ENCODE measurements at places on chromosomes 6 and 20. TPM values are rescaled to one million over a fixed set of nuclear protein-coding genes. Genes with fewer than 3 reads are reported as not detected.

DNA sequence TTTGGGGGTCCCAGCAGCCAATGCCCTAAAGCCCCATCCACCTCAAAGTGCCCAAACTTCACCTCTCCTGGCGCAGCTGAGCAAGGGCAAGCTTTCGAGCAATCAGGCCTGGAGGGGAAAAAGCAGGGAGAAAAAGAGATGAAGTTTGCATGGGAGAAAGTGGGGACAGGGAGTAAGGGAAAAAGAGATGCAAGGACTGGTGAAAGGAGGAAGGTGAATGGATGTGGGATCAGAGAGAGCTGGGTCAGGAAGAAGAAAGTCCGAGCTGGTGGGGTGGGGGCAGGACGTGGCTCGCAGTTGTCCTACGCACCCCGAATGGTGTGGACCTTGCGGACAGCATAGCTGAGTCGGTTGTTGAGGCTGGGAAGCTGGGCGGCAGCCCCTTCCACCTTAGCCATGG lies 6.5 kb upstream of the PSORS1C2 start:
- no peak for DNase-seq

- peak; percentile 75 for DNase-seq
These were observed 71.0 kb downstream of the SOX4 start for GRCh38 chr6:21664314-21665109.

- DNase-seq, result no peak
These were observed 52.0 kb upstream of the FYN start for GRCh38 chr6:111925296-111925695.

DNA sequence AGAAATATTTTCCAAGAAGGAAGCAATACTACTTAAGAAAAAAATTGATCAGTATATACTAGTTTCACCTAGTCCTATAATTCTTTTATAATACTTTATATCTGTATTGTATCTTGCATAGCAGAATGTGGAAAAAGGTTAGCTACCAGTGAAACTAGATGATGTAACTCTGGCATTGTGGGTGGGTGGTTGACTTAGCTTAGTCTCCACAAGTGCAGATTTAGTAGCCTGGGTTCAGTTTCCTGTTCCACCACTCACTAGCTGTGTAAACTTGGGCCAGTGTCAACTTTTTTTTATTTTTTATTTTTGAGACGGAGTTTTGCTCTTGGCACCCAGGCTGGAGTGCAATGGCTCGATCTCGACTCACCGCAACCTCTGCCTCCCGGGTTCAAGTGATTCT lies 2.0 kb downstream of the MUC21 start:
- no peak for DNase-seq

GRCh38 chr20:6671829-6672228 lies 95.7 kb upstream of the BMP2 start:
- DNase-seq, result no peak

DNA sequence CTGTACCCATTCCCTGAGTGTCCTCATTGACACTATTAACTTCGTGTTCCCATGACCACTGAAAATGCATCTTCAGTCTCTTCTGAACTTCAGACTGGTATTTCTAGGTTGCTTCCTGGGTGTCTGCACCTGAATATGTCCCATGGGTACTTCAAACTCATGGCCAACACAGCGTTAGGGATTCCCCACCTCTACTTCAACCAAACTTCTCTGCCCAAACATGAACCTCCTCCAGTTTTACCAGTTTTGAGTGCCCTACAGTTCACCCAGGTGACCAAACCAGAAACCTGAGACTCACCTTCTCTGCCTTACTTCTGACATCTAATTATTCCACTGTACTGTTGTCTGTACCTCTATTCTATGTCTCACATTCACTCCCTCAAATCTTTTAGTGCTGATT lies 99.5 kb upstream of the SUPT3H start:
- no peak for DNase-seq

GRCh38 chr20:41063442-41063841 lies 34.8 kb downstream of the TOP1 start:
- no peak for DNase-seq

DNA sequence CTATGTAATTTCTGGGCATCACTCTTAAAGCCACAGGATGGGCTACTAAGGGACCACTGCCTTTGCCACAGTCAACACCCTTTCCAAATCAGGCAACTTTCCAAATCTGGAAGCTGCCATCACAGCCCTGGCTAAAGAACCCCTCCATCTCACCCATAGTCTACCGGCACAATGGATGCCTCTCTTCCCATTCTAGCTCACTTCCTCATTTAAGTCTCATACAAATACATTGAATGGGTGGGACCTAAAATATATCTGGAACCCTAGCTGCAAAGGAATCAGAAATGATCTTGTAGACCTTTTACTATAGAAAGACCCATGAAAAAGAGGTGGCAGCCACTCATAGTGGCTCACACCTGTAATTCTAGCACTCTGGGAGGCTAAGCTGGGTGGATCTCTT lies 3.3 kb upstream of the TREML4 start:
- DNase-seq, result no peak

DNA sequence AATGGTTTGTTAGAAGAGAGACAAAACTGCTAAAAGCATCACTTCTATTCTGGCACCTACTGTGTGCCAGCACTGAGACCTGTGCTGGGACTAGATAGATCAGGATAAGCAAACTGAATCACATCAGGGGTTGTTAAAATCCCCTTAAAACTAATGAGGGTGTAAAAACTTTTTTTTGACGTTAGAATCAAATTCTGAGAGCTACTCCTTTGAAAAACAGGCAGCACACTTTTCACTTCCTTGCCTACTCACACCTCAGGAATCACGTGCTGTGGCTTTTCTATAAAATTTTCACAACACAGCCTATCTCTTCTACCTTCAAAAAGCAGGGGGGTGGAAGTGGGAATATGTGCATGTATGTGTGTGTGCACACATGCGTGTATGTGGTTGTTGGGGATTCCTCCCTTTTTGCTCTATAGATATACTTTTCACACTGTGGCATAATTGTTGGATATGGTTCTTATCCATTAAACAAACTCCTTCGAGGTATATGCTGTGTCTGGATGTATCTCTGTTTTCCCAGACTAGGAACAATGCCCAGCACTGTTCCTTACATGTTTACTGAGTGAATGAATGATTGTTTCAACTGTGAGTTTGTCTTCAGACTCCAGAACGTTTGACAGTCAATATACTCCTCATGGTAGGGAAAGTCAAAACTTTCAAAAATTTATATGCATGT lies 105.4 kb downstream of the FYN start:
- no peak for DNase-seq

DNA sequence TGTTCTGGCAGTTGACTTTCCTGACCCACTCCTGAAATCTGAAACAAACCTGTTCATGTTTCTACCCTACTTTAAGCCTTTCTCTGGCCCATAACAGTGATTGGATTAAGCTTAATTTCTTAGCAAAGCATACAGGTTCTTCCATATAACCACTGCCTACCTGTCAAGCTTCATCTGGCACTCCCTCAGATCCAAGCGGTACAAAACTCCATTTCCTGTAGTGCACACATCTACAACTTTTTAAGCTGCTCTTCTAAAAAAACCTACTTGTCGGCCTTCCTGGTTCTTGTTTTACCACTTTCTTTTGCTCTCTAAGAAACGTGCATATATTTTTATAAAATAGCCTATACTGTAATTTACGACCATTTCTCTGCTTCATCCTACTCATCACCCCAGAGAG lies 916 bp upstream of the PPP1R11 start:
- DNase-seq, result no peak

- no peak for DNase-seq
These were observed 231.7 kb downstream of the SIM1 start for GRCh38 chr6:100232781-100233573.

DNA sequence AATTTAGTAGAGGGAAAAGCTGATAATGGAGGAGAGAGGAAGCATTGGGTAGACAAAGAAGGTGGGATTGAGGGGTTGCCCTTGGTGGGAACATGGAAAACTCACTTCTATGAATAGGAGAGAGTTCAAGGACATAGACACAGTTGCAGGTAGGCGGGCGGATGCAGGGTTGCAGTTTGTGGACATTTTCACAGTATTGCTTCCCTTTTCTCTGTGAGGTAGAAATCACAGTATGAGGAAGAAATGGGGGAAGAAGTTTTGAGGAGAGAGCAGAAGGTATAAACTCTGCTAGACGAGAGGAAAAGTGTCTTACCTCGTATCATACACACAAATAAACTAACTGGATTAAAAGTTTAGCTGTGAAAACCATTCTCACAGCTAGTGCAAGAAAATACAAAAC lies 200.7 kb upstream of the ECI2 start:
- DNase-seq, result no peak

- DNase-seq, result no peak
These were observed 120.7 kb downstream of the MACROD2 start for GRCh38 chr20:14116037-14116436.

- peak; percentile 63 for DNase-seq
These were observed 96.7 kb upstream of the BACH2 start for GRCh38 chr6:90393232-90393884.

DNA sequence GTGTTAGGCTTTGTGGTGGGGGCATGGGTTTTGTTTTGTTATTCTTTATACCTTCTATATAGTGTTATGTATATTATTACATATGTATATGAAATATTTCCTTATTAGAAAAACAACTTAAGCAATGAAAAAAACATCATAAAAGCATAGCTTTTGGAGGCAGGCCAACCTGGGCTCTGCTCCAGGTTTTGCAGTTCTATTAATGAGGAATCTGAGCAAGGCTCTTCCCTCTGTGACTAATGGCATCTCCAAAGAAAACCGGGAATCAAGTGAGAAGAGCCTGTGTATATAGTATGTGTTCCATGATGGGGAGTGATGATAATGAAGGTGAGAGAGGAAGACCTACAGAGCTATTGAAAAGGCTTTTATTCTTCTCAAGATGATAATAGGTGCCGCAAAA lies 291.1 kb downstream of the CLIC5 start:
- DNase-seq, result peak; percentile 65

DNA sequence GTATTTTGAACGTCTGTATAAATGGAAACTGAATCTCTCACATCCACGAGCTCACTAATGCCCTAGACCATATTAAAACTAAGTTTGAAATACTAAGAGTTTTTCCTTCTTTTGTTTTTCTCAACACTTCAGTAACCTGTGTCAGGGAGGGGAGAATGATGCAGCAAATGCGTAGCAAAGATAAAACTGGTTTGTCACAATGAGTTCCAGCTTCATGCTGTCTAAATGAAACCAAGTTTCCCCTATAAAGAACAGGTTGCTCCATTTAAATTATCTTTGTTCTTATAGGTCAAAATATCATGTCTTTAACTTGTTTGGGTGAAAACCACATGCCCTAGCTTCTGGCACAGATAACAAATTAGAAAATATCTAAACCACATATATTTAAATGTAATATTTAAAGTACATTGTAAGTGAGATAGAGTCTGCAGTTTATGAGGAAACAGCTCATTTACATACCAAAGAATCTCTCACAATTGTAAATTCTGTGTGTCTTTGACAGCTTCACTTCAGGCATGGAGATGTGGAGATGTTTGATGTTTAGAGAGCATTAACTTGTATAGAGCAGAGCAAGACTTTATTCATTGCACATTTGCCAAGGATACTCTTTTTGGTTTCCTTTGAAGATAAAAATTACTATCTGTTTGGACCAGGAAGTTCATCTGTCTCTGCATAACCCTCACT lies 7.3 kb downstream of the TRDN start:
- DNase-seq, result no peak

- no peak for DNase-seq
These were observed 271.8 kb downstream of the PRL start for GRCh38 chr6:22024973-22025467.

- DNase-seq, result no peak
These were observed 801 bp downstream of the FBXL4 start for GRCh38 chr6:98946879-98947410.

DNA sequence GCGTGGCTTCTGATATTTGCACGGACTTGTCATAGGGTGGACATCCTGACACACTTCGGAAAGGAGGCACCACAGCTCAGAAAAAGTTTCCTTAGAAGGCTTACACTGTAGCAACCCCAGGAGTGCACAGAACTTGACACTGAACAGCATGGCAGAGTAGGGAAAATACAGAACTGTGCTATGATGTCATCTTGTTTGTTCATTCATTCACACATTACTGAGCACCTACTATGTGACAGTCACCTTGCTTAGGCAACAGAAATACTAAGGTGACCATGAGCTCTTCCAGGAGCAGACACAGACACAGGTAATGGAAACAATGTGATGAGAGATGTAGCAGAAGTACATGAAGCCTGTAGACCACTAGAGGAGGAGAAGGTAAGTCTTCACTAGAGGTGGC lies 2.5 kb upstream of the PIGT start:
- DNase-seq, result no peak

DNA sequence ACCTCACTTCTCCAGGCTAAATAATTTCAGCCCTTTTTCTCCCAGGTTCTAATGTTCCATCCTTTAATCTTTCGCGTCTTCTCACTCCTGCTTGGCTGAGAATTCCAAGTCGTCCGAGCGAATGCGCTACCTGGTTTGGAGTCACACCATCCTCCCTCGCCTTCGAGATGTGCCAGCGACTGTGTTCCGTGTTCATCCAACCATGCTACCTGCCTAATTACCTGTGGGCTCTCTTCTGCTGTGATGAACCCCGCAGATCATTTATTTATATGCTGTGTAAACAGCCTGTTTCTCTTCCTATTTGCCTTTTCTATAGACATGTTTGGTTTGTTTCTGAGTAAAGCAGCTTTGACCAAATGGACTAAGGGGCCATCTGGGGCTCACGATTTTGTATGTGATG lies 83.5 kb upstream of the TMEM181 start:
- no peak for DNase-seq

- DNase-seq, result no peak
These were observed 19.3 kb downstream of the PLCB1 start for GRCh38 chr20:8151372-8151771.

DNA sequence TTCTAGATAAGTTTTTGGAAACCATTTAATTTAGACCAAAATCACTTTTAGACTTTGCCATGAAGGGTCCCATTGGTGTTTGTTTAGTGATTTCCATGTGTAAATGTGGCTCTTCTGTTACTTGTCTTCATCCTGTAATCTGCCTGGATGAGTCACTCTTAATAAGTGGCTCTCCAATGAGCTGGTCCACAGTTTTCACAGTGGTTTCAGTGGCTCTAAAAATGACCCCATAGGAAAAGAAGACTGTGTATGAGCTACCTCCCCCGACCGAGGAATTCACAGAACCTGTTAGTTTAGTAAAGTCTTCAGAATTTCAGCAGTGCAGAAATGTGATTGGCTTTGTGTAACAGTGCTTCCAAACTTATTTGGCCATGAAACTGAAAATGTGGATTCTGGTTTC lies 492.0 kb upstream of the MARCKS start:
- DNase-seq, result no peak

The CSTF1 gene
- 45.4 TPM for polyA plus RNA-seq

The TGM3 gene
- 0.43 TPM for polyA plus RNA-seq

The PCK1 gene
- 17.2 TPM for polyA plus RNA-seq

The OPRM1 gene
- polyA plus RNA-seq, result 0.08 TPM

The RNF39 gene
- polyA plus RNA-seq, result 2.0 TPM

The TFAP2D gene
- polyA plus RNA-seq, result not detected

The PNPLA1 gene
- 2.5 TPM for polyA plus RNA-seq

The TCF15 gene
- polyA plus RNA-seq, result 0.90 TPM

The GJA10 gene
- not detected for polyA plus RNA-seq

The DAAM2 gene
- polyA plus RNA-seq, result 26.2 TPM

The CGAS gene
- polyA plus RNA-seq, result 2.9 TPM

Data from left kidney (tissue), 8 donors.